ENCODE measurements at places on chromosomes 6 and 20. TPM values are rescaled to one million over a fixed set of nuclear protein-coding genes. Genes with fewer than 3 reads are reported as not detected.

- no peak for DNase-seq
These were observed 377.6 kb downstream of the ESR1 start for GRCh38 chr6:152184917-152185574.

The OXT gene
- total RNA-seq, result not detected

The PDYN gene
- total RNA-seq, result not detected

The ARHGAP18 gene
- total RNA-seq, result 12.6 TPM

GRCh38 chr6:122792766-122793165, 3.7 kb downstream of the SMPDL3A start:
- DNase-seq, result no peak

DNA sequence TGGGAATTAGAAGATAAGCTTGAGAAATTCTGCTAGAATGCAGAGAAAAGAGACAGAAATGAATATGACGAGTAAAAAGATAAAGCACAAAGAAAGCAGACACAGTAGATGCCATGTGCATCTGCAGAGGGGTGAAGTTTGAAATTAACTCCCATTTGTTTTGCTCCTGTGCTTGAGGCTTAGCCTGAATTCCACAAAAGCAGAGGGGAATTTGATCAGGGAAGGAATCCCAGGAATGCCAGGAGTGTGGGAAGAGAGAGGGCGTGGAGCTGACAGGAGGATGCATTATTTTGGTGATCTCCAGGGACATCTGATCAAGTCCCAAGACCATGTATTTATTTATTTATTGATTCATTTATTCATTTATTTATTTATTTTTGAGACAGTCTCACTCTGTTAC, 55.6 kb downstream of the SLC22A1 start:
- no peak for DNase-seq

The PPP1R10 gene
- total RNA-seq, result 68.4 TPM

The SASH1 gene
- 11.7 TPM for total RNA-seq

- no peak for DNase-seq
These were observed 122.2 kb upstream of the TNFAIP3 start for GRCh38 chr6:137744877-137745276.

DNA sequence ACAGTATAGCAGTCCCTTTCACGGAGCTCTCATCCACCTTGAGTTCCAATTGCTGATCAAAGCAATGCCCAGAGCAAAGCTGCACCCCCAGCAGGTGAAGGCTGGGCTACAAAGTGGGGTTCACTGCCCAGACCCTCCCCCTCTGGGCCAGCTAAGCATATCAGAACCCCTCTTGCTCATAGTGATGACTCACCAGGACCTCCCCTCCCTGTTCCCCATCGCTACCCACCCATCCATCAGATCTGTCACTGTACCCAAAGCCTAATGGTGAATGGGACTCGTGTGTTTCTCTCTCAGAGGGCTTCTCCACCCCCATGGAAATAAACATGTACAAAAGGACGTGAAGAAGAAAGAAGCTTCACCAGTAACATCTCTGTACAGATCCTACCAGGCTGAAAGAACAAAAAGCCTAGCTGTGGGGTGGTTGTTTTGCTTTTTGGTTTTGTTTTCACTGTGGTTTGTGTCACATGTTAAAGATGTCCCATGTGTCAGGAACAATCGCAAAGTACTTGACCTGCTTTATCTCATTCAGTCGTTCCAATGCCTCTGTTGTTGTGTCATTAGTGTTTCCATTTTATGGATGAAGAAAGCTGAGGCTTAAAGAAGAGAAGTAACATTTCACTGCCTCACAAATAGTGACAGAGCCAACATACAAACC, 518.5 kb downstream of the CD83 start:
- DNase-seq, result no peak

The KCNK5 gene
- total RNA-seq, result 0.78 TPM

The PCK1 gene
- 0.32 TPM for total RNA-seq

The PKIB gene
- total RNA-seq, result not detected

DNA sequence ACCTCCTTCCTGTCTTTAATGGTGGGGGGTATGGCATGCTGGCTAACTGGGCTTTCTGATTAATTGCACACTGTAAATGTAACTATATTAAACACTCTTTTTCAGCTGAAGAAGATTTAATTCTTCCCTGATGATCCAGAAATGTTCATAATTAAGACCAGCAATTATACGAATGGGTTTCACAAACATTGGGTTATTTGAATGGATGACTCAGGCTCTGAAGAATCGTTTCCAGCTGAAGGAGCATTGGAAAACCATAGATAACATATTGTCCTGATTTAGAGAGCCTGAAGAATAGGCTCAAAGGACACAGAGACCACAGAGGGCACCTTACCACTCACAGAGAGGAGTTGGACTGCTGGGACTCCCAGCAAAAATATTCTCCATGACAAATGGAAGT, 130.7 kb upstream of the SSTR4 start:
- no peak for DNase-seq

GRCh38 chr6:87671555-87672029, 30.4 kb downstream of the AKIRIN2 start:
- no peak for DNase-seq

DNA sequence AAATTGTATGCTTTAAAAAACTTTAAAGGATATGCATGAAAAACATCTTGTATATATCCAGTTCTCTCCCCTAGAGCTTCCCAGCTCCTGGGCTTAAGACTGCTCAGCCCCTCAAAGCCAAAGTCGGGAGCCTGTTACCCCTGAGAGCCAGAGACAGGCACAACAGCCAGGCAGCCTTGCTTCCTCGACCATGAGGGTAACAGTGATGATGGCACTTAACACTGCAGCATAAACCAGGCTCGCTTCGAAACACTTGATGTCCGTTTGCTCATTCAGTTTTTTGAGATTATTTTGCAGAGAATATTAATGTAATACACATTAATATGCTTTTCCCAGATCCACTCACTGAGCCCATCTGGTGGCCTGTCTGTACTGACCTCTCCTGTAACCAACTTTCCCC, 47.2 kb downstream of the RPP40 start:
- no peak for DNase-seq

All from NCI-H460 (cell line).